ENCODE measurements at places on chromosomes 12 and 14.

DNA sequence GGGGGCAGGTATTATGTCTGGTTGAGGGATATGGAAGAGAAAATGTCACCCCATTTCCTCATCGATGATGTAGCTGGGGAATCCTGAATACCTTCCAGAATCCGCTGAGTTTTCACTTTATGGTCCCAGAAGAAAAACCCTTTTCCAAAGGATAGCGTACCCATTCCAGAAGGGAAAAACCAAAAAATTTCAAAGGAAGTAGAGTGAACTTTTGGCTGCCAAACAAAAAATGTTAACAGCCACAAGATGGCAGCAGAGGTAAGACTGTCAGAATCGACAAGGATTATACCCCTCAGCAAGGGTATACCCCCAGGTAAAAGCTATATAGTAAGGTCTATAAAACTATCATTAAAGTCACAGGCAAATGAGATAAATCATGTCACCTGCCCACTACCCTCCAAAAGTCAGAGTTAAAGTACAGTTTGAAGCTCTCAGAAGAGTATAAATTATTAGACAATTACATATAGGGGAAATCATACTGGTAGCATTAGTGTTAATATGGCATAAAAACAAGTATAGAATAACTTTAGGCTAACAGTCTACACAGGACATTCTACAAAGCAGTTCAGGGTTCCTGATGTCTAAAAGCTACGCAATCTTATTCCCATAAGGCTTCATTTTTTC lies 18.0 kb downstream of the ACIN1 start:
- no peak for DNase-seq

- DNase-seq: no peak
Observed at GRCh38 chr14:66745078-66745477, 237.1 kb downstream of the GPHN start.

DNA sequence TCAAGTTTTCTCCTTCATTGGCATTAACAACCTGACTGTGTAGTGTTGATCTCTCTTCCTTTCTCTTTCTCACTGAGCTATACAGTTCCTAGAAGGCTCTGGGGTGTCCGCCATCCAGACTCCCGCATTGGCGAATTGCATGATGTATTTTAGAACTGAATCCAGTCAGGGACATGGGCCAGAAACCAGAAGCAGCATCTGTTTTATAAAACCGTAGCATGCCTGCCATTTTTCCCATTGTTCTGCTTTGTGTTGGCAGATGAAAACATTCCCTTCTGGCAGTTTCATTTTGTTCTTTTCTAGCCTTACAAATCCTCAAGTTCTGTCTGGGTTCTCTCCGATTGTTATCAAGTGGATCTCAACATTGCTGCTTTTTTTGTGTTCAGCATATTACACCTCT lies 268.3 kb upstream of the SEL1L start:
- DNase-seq: no peak

DNA sequence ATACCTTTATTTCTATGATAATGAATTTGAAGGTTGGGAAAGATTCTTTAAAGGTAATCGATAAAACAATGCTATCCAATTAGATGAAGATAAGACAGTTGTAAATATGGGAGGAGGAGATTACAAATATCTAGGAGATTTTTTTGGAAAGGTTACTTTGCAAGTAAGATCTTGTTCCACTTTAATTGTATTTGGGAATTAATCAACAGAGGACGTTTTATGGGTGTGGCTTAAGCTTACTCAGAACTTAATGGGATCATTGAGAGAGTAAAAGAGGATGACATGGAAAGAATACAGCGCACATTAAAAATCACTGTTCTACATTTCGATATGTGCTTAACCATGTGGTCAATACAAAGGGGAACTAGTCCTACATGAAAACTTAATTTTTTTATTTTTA lies 3.5 kb upstream of the LRIG3 start:
- DNase-seq: no peak

- DNase-seq: no peak
Observed at GRCh38 chr12:63917864-63918799, 73.6 kb downstream of the SRGAP1 start.
